ENCODE measurements at places on chromosomes 6 and 20.

GRCh38 chr6:85089255-85089654 is 324.9 kb upstream of the TBX18 start:
- no peak for DNase-seq

DNA sequence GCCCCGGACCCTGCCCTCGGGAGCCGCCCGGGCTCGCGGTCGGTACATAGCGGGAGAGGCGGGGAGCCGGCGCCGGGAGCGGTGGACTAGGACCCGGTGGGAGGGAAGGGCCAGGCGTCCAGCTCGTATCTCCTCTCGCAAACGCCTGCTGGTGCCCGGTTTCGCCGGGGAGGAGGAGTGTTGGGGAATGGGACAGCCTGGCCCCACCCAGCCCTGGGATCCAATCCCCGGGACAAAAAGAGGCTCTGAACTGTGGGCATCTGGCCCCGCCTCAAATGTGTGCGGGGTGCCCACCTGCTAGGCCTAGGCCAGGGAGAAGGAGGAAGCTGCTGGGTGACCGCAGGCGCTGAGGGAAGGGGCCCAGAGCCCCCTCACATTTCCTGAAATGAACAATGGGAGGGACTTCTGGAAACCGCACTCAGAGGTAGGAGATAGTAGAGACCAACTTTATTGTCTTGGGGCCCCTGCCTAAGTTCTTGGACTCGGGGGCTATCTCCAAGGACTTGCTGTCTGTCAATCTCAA is at the start of gene KCNK17:
KCNK17 (minus strand) TSS at position 147 of the 523 bp plus-strand sequence; CDS start at position 48, 99 bp downstream.
- DNase-seq, result no peak

GRCh38 chr6:10556589-10556988 is 35.4 kb downstream of the GCNT2 start:
- no peak for DNase-seq

GRCh38 chr6:71333697-71334096 is 45.1 kb downstream of the OGFRL1 start:
- no peak for DNase-seq

GRCh38 chr6:33716379-33716778 is 4.9 kb upstream of the UQCC2 start:
- DNase-seq, result peak; percentile 66

DNA sequence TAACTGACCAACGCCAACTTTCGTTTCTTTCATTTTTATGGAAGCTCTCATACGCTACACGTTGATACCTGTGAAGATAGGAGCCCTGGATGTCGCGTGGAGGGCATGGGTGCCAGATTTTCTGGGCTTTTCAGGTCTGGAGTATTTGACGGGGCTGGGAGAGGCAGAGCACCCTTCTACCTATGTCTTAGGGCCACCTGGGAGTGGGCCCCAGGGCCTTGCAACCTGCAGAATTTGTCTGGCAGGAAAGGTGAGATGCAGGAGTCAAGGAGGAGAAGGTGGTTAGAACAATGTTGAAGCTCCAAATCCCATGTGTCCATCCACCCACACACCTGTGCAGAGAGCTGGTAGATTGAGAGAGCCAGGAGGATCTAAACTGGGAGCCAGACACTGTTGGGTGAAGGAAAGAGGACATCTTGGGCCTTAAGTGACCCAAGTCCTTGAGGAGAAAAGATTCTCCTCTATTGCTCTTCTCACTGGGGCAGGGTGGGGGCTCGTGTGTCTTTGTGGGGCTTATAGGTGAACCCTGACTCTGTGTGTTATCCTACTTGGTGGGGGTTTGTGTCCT is 27.4 kb upstream of the PCMTD2 start:
- DNase-seq, result no peak

GRCh38 chr6:48809245-48809644 is 653.8 kb downstream of the MMUT start:
- DNase-seq, result no peak

DNA sequence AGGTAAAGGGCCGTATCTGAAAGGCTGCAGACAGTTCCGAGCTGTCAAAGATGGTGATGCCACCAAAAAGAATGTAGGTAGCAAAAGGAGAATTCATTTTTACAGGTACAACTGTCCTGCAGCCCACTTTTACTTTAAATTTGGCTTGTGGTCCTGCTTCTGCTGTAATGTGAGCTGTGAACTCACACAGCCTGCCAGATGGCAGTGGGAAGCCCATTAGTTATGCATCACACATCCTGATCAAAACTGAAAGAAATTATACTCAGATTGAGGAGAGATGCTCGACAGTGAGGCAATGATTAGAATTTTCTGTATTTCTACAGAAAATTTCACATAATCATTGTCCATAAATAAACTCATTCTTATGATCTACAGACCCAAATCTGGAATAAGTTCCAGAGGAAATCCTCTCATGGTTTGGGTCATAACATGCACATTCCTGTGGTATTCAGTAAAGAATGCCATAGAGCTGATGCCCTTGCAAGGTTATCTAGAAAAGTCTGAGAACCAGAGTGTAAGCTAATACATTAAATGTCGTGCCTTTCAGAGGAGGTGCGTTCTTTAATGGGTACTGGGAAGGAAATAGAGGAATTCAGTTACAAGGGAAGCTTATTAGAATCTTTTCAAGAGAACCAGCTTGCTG is 23.9 kb upstream of the E2F3 start:
- no peak for DNase-seq

- no peak for DNase-seq
These were observed 282.9 kb downstream of the CLIC5 start for GRCh38 chr6:45732731-45733130.

DNA sequence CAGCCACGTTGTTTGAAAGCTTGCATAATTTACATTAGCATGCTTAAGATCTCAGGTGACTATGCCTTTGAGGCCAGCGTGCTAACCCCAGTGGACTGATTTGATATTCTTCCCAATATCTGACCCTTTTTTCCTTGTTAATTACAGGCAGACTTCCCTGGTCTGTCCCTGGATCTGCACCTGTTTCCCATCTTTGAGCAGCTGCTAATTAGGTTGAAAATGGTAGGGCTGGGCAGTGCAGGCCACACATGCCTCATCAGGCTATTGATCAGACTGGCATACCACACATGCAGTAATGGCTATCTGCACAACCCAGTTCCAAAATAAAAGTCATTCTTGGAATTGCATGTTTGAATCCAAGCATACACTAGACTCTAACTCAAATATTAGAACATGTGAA is 164.3 kb upstream of the TFAP2D start:
- DNase-seq, result no peak

DNA sequence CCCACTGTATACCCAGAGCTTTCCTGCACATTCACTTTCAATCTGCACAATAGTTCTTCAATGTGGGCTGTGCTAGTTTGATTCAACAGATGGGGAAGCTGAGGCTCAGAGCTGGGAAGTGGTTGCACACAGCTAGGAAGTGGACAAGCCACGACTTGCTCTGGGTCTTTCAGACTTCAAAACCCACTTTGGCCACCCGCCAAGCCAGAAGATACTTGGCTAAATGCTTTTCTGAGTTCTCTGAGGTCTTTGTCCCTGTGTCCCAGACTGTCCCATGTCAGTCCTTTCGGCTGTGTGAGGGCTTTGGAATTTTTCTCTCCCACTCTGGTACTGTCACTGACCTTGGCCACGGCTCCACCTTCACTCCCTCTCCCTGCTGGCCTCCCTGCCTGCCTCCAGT is 10.6 kb downstream of the PDYN start:
- DNase-seq, result no peak

DNA sequence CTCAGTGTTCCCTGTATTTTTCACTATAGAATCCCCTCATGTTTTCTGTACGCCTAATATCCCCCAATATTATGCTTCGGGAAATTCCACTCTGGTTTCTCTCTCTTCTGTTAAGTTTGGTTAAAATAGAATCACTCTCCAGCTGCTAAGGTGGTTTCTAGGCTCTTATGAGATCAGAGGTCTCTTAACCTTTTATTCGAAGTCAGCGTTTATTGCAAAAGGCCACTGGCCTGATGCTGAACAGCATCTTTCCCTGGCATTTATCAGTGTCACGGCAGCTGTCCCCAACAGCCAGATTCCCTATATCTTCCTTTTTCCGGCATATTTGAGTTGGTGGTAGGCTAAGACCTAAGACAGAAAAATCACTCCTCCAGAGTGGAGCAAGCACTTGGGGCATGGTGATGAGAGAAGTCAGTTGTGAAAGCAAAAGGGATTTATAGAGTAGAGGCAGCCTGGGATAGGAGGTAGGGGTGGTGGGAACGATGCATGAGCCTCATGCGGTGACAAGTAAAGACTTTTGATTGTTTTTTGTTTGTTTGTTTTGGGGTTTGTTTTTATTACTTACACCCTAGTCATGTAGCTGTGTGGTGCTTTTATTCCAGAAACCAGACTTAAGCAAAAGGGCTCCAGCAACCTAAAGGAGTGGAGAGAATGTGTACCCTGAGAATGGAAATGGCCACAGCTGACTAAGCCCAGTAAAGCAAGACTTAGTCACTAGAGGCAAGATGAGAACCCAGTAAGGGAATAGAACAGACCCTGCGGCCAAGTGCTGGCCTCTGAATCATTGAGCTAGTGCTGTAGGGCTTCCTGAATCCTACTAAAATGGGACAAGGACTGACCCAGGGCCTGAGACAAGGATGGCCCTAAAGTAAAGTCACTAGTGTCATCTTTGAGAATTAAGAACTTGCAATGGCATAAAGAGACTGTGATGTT is 233.0 kb upstream of the PRND start:
- DNase-seq, result no peak

DNA sequence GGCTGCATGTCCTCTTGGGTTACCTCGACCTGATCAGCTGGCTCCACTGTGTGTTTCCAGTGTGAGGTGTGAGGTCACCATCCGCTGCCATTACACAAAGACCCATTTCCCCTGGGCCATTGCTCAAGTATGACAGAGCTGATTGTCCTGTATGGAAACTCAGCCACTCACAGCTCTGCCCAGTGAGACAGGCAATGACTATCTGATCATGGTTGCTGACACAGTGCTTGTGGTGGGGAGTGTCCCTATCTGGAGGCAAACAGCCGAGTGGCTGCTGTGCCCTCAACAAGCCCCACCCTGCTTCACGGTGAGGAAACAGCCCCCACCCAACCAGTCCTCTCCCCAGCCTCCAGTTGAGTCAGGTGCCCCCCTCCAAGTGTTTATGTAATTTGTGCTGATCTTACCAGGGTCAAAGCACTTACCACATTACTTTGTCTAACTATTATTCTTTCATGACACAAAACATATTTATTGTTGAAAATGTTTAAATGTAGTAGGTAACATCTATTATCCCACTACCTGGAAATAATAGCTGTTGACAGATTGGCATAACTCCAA is 11.7 kb upstream of the MAPK13 start:
- DNase-seq, result no peak

- no peak for DNase-seq
These were observed 198.9 kb upstream of the SSTR4 start for GRCh38 chr20:22836211-22836610.

DNA sequence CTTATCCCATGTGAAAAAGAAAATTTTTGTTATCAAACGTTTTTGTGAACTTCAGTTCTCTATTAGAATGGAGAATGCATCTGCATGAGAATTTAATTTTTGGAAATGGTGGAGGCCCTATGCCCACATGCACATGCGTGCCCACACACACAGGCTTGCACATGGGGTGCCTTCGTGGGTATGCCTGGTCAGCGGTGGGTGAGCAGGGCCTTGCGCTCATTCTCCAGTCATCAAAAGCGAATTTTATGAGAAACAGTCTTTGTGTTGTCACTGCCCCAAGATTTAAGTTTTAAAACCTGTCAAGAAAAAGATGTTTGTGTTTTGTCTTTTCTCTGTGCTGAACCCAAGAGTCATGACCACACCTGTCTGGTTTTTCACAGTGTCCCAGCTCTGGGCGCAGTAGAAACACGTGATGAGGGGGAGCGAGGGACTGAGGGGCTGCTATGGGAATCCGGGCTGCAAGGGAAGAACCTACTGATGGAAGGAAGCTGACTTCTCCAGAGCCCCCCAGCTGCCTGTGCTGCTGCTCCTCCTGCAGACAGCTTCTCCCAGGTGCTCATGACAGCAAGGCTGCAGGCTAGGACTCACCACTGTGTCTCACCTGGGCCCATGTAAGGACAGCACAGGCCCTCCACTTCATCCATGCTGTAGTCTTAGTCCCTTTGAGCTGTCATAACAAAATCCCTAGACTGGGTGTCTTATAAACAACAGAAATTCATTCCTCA is 153.6 kb downstream of the SYCP2 start:
- DNase-seq, result no peak

DNA sequence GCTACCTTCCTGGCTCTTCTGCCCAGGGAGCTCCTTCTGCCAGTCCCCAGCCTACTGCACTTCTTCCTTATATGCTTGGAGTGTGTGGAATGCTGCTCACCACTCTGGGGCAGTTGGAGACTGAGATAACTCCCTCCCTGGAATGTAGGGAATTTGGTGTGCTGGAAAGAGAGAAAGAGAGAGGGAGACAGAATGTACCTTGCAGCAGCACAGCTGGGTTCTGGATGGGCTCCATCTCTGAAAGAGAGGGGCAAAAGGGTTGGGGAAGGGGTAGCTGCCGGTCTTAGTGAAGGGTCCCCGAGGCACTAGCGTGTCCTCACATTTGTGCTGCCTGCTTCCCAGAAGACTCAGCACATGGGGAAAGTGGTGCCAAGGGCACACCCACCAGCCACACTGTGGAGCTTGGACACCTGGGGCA is 40.2 kb upstream of the DDR1 start:
- DNase-seq, result peak; percentile 93

DNA sequence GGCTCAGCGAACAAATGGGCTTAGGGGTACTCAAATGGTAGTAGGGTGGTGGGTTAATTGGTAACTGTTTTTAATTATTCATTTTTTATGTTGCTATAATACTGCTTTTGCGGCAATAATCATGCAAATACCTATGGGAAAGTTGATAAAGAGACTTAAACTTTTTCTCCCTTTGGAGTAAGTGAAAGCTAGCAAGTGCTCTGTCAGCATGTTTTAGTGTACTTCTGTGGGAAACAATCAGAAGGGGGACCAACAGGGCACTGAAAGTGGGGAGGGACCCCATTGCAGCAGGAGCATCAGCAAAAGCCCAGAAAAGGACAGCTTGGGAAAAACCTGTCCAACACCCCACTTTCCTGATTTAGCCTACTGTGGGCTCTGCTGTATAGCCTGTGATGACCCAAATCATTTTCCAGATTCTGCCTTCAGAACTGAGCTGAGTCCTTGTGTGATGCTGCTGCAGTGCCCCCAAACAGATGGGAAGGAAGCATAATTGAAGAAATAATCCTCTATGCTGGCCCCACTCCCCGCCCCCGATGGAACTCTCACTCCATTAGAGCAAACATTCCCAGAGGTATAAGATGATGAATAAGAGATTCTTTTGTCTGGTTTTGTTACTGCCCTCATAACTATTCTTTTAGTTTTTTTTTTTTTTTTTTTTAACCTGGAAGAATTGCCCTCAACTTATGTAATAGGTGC is 322.8 kb downstream of the CD83 start:
- no peak for DNase-seq

DNA sequence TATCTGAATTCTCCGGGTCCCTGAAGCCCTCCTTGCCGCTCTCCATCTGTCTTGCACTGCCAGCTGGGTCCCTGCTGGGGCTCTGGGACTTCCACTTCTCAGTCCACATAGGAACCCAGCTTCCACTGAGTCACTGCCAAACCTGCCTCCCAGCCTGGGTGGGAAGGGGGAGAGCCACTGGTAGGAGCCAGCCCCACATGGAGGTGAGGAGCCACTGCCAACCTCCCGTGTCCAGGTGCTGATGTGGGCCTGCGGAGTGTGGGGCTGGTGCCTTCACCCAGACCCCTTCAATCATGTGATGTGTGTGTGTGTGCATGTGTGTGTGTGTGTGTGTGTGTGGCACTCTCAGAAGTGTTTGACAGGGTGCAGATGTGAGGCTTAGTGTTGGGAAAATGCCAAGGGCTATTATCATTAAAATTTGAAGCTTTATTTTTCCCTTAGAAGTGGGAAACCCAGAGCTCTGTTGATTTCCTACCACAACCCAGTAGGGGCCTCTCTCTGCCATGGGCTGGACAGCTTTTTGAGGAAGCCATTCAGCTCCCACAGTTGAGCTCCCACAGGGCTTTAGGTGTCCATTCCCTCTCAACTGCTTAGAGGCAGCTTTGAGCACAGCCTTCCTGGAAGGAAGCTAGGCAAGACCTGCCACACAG is 9.3 kb upstream of the SGK2 start:
- no peak for DNase-seq

Data from T47D (cell line).